ENCODE measurements at places on chromosomes 5 and 9.

GRCh38 chr5:94353605-94354004 lies 264.8 kb downstream of the KIAA0825 start:
- no peaks in the 10 kb centered on the region for H3K27me3 ChIP-seq
- no peak overlapping the region for H3K27ac ChIP-seq
- DNase-seq, result no peak
- no peak overlapping the region for H3K4me3 ChIP-seq

- H3K36me3 ChIP-seq, result no peaks in the 10 kb centered on the region
- no peak for DNase-seq
- no peak overlapping the region for H3K27ac ChIP-seq
- no peaks in the 10 kb centered on the region for H3K27me3 ChIP-seq
- H3K4me3 ChIP-seq, result no peak overlapping the region
Measured at GRCh38 chr9:121284733-121285451, 16.9 kb downstream of the GSN start.

DNA sequence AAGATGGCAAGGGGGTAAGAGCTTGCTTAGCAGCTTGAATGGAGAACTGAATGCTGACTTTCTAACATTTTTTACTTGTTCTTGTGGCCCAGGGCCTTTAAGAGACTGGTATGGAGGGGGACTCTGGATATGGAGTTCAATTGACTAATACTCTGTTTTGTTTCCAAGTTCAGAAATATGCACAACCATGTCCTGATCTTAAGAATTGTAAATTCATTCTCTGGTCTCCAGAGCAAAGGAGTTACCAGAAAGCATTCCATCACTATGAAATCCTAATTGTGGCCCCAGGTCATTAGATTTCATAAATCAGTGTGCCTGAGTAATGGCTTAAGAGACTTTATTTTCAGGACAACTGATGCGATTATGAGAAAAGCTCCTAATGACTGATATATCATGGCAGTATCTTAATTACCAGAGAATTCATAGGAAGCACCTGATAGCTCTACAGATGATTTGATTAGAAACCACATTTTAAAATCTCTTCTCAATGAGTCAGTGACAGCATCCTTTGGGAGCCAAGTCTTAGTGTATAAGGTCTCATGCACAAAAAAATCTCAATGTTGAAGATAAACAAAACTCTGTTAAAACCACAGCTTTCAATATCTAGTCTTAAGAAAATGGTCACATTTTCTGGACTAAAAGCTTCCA lies 613.6 kb upstream of the KLF4 start:
- H3K27me3 ChIP-seq, result no peaks in the 10 kb centered on the region
- no peak overlapping the region for H3K27ac ChIP-seq
- no peaks in the 10 kb centered on the region for H3K36me3 ChIP-seq

DNA sequence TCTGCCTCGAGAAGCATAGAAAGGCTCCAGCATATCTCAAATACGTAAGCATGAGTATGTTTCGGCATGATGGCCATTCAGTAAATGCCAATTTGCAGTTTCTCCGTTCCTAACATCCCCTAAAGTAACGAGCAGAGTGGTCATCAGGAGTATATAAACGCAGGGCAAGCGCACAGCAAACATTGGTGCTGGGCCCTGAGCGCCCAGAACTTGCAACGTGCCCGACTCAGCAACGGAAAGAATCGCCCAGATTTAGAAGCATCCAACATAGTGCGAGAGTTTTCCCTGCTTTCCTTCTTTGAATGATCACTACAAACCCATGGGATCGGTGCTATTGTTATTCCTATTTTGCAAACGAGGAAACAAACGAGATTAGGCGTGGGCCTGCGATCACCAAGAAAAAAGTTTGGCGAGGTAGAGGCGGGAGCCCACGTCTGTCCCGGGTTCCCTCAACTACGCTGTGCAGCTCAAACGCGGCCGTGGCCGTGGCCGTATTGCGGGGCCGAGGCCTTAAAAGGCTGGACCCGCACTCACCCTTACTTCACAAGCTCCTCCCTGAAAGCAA lies 505 bp downstream of the RPS14 start:
- peaks cover 18% of the 10 kb centered on the region for H3K4me1 ChIP-seq
- DNase-seq, result no peak
- H3K4me3 ChIP-seq, result peak overlapping the region; percentile 97
- H3K36me3 ChIP-seq, result peaks cover 44% of the 10 kb centered on the region
- peak overlapping the region; percentile 97 for H3K27ac ChIP-seq
- no peaks in the 10 kb centered on the region for H3K27me3 ChIP-seq

GRCh38 chr9:7130266-7130820 lies 372.6 kb downstream of the KDM4C start:
- H3K27ac ChIP-seq, result no peak overlapping the region
- no peak for DNase-seq

DNA sequence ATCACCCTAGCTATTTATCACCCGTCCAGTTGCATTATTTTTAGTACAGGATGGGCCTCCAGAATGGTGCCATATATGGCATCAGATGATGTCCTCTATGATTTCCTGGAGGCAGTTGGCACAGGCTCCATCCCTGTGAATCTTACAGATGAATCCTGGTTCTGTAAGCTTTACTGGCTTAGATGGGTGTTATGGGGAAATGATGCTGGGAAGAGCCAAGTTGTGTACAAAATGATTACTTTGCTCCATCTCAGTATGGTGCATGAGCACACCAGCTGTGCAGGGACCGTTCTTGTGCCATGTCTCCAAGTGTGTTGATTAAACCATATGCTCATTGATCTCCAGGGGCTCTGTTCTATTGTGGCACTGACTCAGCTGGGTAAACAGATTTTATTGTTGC lies 755.7 kb downstream of the TLR4 start:
- DNase-seq, result no peak
- H3K27me3 ChIP-seq, result no peaks in the 10 kb centered on the region
- H3K4me3 ChIP-seq, result no peak overlapping the region
- no peaks in the 10 kb centered on the region for H3K4me1 ChIP-seq

- H3K27ac ChIP-seq, result no peak overlapping the region
- H3K27me3 ChIP-seq, result no peaks in the 10 kb centered on the region
- H3K36me3 ChIP-seq, result peaks cover 7% of the 10 kb centered on the region
Measured at GRCh38 chr5:55638051-55638450, 74.1 kb downstream of the SLC38A9 start.
